ENCODE measurements at places on chromosomes 4 and X.

DNA sequence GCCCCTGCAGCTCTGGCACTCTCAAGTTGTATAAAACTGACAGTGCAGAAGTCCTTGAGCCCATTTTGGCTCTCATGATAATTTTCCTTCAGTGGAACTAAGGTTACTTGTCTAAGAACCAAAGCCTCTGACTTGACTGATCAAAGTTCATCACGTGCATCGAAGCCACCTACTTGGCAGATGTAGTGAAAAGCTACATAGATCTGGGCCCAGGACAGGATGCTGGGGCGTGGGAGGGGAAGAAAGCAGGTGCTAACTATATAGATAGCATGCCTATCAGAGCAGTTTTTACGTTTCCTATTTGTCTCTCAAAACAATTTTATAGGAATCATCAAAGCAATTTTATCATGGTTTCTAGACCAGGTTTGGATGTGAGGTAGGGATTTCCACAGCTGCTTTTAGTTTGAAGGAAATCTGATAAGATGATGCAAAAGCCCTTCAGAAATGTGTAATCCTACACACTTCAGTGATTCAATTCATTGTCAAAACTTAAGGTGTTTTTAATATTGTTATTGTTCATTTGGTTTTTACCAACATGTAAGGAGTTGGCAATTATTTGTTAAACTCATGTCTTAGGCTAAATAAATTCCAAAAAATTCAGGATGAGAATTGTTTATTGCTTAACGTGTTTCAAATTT lies 1.2 kb upstream of the CD40LG start:
- no peak for DNase-seq

DNA sequence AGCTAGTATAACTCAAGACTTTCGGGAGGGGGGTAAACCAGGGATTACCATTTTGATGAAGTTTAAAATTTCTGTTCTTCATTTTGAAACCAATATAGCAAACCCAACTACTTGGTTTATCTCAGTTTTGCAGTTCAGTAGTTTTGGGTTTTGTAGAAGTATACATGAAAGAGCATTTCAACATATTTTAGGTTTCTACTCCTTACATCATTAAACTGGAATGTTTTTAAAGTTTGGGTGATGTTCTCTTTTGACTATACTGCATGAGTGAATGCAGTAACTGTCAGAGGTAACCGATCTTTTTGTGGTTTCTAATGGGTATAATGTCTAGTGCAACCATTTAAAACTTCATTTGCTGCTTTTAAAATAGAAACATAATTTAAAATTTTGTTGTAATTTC lies 248.3 kb upstream of the MAD2L1 start:
- no peak for DNase-seq

GRCh38 chr4:22170353-22170752 lies 221.8 kb upstream of the KCNIP4 start:
- DNase-seq: no peak

DNA sequence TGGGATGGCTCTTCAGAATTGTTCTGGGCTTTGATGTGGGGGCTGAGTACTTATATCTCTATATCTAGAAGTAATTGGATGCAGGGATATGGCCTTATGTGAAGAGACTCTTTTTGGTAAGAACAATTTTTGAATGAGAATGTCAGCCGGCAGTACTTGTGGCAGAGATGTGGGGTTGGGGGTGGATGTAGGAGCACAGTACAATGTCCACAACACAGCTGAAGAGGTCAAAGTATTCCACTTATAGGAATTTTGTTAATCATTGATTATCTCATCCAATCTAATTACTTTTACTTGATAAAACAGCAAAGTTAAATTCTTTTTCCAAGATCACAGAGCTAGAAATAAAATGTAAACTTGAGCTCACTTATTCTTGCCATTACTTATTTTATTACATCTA lies 391.4 kb downstream of the TEX13C start:
- no peak for DNase-seq

- DNase-seq: no peak
Observed at GRCh38 chrX:24232796-24233195, 81.1 kb downstream of the SUPT20HL2 start.

- DNase-seq: no peak
Observed at GRCh38 chrX:71439420-71439819, 73.3 kb downstream of the TAF1 start.

- no peak for DNase-seq
Observed at GRCh38 chr4:74081035-74081434, 18.0 kb downstream of the CXCL2 start.

Measured in left forelimb (tissue), 1 donor.